ENCODE measurements at places on chromosomes 7 and 10.

GRCh38 chr7:112238852-112239610 lies 32.5 kb downstream of the ZNF277 start:
- no peak for DNase-seq

- no peak for DNase-seq
Measured at GRCh38 chr10:14349081-14349480, 18.4 kb upstream of the FRMD4A start.

GRCh38 chr10:33115738-33116719 lies 158.0 kb upstream of the ITGB1 start:
- no peak for DNase-seq

GRCh38 chr10:93376372-93377293 lies 105.5 kb downstream of the MYOF start:
- peak; percentile 5 for DNase-seq

DNA sequence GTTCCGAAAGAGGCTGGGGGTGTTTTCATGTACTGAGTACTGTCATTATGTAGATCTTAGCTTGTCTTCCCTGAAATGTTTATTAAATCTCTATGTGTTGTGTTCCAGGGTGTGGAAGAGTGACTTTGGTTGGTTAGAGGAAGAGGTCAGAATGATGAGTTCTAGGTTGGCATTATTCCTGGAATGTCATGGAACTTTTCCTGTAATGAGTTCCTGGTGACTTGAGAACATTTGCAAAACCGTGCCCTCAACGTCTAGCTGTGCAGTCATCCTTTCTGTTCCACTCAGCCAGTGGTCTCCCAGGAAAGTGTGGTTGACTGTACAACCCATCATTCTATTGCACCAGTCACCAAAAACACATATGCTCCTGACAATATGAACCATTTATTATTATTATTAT lies 129.6 kb downstream of the BICC1 start:
- no peak for DNase-seq

- DNase-seq: no peak
Measured at GRCh38 chr10:11587722-11588259, 23.7 kb downstream of the USP6NL start.

DNA sequence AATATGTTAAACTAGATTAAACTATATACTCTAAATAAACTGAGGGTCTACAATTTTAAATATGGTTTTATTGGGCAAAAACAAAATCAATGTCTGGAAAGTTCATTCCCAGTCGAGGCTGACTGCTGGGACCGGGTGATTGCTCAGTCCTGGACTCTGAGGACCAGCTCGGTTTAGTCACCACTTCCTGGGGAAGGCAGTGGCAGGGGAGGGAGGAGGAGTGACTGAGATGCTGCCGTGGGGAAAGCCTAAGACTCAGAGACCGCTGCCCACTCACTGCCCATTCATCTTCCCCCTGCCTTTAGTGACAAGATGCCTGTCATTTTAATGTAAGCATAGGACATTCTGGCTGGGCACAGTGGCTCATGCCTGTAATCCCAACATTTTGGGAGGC lies 29.0 kb downstream of the ATOH7 start:
- no peak for DNase-seq

DNA sequence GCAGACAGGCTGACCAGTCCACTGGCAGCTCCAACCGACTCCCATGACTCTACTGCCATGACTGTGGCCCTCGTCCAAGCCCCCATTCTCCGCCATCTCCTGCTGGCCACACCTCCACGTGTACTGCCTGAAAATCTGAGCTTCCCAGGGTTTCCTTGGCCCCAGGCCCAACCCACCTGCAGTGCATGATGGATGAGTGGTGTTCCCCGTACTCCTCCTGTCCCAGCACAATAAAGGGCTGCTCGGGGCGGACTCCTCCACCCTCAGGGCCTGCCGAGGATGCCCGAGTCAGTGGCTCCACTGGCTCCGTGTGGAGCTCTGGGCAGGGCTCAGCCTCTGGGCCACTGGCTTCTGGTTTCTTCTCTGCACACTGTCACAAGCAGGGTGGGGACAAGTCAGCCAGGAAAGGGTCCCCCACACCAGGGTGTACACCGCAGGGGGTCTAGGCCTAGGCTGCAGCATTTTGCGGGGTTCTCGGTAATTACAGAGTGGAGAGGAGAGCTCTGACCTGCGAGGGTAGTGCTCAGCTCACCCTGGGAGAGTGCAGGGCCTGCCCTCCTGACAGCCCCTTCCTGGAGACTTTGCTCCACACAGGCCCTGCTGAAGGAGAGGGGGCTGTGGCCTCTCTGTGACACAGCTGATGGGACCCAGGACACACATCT lies 15.2 kb downstream of the WDR91 start:
- no peak for DNase-seq

DNA sequence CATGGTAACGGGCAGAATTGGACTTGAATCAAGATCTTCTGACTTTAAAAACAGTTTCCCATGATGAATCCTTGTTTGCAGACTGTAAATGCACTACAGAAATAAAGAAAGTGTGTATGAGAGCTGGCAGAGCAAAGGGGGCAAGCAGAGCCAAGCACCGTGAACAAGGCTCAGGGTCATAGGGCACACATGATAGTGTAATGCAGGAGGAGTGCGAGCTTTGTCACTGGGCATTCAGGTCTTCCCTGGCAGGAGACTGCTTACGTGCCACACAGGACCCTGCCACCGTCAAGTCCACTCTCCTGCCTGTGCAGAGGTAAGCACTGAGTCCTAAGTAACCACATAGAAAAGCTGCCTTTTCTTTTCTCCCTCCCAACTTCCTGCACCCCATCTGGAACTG lies 93.1 kb upstream of the NPVF start:
- no peak for DNase-seq

- DNase-seq: no peak
Measured at GRCh38 chr10:118481871-118482270, 113.6 kb downstream of the PRLHR start.
